ENCODE measurements at places on chromosomes 1 and 21. TPM values are rescaled to one million over a fixed set of nuclear protein-coding genes. Genes with fewer than 3 reads are reported as not detected.

- H3K4me3 ChIP-seq = no peak overlapping the region
- H3K36me3 ChIP-seq = no peaks in the 10 kb centered on the region
- DNase-seq = no peak
- H3K4me1 ChIP-seq = no peaks in the 10 kb centered on the region
- H3K27ac ChIP-seq = no peak overlapping the region
- no peaks in the 10 kb centered on the region for H3K27me3 ChIP-seq
These were observed 560.5 kb upstream of the NR5A2 start for GRCh38 chr1:199466961-199467360.

The DUSP10 gene
- 28.2 TPM for total RNA-seq

- H3K36me3 ChIP-seq = no peaks in the 10 kb centered on the region
- H3K27ac ChIP-seq = no peak overlapping the region
- no peaks in the 10 kb centered on the region for H3K27me3 ChIP-seq
- no peak overlapping the region for H3K4me3 ChIP-seq
These were observed 6.5 kb upstream of the ATP1A4 start for GRCh38 chr1:160144921-160145320.

DNA sequence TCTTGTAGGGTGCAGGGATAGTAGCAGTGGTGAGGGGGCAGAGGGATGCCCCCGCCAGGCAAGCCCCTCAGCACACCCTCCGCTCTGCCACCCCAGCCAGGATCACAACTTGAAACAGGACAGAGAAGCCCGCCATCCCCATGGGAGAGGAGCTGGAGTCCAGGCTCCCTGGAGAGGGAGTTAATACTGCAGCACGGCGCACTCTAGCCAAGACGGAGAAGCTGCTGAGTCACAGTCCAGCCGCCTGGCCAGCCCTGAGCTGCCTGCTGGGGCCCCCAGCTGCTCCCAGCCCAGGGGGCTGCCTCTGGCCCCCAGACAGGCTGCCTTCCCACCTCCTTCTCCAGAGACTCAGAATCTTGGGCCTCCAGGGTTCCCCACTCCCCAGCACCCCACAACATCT lies 87.2 kb downstream of the SYT2 start:
- H3K27ac ChIP-seq = no peak overlapping the region
- no peaks in the 10 kb centered on the region for H3K27me3 ChIP-seq
- no peak for DNase-seq

GRCh38 chr1:74763807-74764206 lies 30.9 kb downstream of the TYW3 start:
- H3K4me1 ChIP-seq = no peaks in the 10 kb centered on the region
- DNase-seq = no peak
- no peak overlapping the region for H3K4me3 ChIP-seq
- H3K36me3 ChIP-seq = peaks cover 4% of the 10 kb centered on the region
- H3K27me3 ChIP-seq = no peaks in the 10 kb centered on the region

The FALEC gene
- 2.2 TPM for total RNA-seq

GRCh38 chr1:1460540-1461130 lies 10.9 kb upstream of the ATAD3B start:
- no peak overlapping the region for H3K4me3 ChIP-seq
- H3K27me3 ChIP-seq = no peaks in the 10 kb centered on the region
- no peaks in the 10 kb centered on the region for H3K36me3 ChIP-seq
- H3K27ac ChIP-seq = no peak overlapping the region

- no peaks in the 10 kb centered on the region for H3K27me3 ChIP-seq
- no peak for DNase-seq
- no peak overlapping the region for H3K27ac ChIP-seq
- no peaks in the 10 kb centered on the region for H3K36me3 ChIP-seq
- H3K4me3 ChIP-seq = no peak overlapping the region
These were observed 17.3 kb upstream of the FHAD1 start for GRCh38 chr1:15229707-15230131.

The BMP8A gene
- not detected for total RNA-seq
